Cortex of kidney (tissue), 1 donor: ENCODE measurements at places on chromosomes 7 and 10.

GRCh38 chr10:132413226-132414205, 16.5 kb downstream of the PWWP2B start:
- no peak for DNase-seq

- no peak for DNase-seq
Observed at GRCh38 chr7:148334959-148335577, 255.5 kb upstream of the C7orf33 start.

- no peak for DNase-seq
Observed at GRCh38 chr10:88792661-88793060, 9.9 kb upstream of the LIPM start.

GRCh38 chr10:125130916-125131315, 29.4 kb downstream of the CTBP2 start:
- DNase-seq = no peak

GRCh38 chr10:101291331-101292193, 62.3 kb upstream of the LBX1 start:
- no peak for DNase-seq

GRCh38 chr10:25683344-25683743, 250.7 kb upstream of the MYO3A start:
- no peak for DNase-seq

- no peak for DNase-seq
Observed at GRCh38 chr10:31508882-31509281, 189.9 kb downstream of the ZEB1 start.

- no peak for DNase-seq
Observed at GRCh38 chr10:130026670-130027456, 62.8 kb upstream of the EBF3 start.

DNA sequence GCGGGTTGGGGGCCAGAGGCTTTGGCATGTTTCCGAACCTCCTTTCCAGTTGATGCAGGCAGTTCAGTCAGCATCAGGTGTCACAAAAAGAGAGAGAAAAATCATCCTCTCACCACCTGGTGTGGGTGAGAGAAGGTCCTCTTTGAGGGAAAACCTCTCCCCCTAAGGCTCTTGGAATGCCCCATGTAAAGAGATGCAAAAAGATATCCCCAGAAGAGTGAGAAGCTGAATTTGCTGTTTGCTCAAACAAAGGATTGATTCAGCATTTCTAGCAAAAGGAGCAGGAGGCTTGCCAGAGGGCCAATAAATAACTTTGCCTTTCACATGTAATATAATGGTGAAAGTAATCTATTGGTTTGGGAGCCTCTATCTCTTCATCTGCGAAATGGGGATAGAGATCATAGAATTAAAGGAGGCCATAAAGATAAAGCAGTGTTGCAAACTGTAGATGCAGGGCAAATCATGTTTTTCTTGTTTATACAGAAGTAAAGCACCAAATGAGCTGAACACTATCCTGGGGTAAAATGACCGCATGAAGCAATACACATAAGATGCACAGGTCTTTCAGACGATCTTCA, 425.9 kb downstream of the LRMDA start:
- DNase-seq = no peak

GRCh38 chr7:105748701-105749100, 127.7 kb downstream of the ATXN7L1 start:
- DNase-seq = no peak

DNA sequence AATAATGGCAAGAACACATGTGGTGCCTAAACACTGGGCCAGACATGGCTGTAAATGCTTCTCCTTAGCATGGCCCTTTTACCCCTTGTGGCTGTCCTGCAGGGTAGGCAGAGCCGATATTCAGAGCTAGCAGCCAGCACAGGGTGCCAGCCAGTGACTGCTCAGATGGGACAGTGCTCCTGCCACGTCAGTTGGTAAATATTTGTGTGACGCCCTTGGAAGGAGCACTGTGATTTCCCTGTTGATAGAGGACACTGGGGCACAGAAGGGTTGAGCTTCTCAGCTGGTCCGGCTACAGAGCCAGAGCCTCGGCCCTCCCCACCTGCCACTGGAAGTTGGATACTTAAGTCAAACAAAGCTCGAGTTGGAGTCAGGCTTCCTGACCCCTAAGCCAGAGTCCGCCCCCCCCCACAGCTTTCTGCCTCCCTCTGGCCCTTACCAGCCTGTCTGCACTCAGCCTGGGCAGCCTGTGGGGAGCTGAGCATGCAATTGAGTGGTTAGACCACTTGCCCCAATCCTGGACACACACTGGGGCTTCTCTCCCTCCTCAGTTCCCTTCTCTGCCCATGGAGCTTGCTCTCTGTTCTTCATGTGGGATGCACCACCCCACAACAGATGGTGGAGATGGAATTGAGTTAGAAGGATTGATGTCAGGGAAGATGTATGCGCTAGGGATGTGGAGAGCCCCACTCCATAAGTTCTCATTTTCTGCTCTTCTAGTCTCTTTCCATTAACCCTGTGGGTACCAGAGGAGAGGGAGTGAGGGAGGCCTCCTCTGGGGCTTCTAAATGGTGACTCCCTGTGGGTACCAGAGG, 350.8 kb downstream of the PLXNA4 start:
- DNase-seq = no peak

GRCh38 chr7:68694656-68695055, 903.6 kb upstream of the AUTS2 start:
- no peak for DNase-seq

GRCh38 chr10:13920031-13920430, 333.3 kb downstream of the PRPF18 start:
- DNase-seq = no peak

- no peak for DNase-seq
Observed at GRCh38 chr10:4671451-4672145, 154.4 kb upstream of the AKR1E2 start.

DNA sequence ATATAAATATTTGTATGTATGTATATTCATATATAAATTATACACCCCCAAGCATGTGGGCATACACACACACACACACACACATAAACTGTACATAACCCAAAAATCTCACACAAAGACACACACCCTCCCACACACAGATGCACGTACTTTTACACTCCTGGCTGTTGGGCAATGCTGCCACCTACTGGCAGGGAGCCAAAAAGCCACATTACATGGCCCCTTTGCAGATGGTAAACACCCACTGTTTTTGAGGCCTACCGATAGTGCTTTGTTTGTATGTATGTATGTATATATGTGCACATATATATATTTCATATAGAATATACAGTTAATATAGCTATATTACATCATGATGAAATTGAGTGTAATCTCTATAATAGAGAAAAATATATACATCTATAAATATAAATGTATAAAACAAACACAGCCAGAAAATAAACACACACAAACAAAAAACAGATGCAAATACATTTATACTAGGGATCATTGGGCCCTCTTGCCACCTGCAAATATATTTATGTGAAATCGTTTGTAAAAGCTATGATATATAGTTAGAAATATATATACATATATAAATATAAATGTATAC, 120.1 kb upstream of the ACBD5 start:
- DNase-seq = no peak

- no peak for DNase-seq
Observed at GRCh38 chr7:37323966-37324365, 124.7 kb downstream of the ELMO1 start.

DNA sequence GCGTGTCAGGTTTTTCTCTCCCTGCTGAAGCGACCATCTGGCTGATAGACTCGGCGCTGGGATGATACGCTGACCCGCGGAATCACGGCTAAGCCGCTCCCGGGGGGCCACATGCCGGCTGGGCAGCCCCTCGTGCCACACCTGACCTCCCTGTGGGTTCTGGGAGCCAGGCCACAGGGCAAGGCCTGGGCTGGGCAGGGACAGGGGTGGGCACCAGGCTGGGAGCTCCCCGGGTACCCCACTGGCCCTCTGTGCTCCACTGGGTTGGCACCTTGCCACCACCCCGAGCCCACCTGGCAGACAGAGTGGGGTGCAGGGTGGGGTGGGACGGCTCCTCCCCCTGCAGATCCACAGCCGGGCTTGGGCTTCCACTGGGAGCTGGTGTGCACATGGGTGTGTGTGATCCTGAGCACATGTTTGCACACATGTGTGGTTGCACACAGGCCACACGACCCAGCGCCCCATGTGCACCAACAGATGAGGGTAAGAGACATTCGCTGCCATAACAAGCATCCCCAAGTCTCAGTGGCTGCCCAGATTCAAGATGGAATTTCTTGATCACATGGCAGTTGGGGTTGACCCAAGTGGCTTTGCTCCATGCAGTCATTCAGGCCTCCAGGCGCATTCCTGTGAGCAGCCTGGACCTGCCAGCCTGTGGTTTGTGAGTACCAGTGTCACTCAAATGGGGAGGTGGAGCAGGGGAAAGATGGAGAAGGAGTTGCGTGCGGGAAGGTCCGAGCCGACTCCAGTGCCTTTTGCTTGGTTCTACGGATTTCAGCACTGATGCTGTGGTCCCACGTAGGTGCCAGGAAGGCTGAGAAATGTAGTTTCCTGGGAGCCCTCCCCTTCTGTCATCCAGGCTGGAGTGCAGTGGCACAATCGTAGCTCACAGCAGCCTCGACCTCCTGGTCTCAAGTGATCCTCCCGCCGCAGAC, 79.7 kb downstream of the UNCX start:
- no peak for DNase-seq

GRCh38 chr7:33831389-33832141, 73.8 kb upstream of the BMPER start:
- no peak for DNase-seq

DNA sequence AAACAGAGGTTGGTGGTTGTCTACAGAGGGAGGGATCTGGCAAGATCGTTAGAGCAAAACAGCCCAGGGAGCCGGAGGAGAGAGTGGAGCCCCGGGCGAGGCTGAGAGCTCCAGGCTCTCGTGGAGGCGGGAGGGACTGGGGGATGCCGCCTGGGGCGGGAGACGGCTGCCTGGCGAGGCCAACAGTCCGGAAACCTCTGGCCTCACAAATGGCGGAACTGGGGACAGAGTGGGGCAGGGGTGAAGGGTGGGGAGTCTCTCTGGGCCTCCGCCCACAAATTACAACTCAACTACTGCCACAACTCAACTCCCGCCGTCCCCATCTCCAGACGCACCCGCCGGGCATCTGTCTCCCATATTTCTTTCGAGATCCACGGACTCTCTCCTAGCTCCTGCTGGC, 47.7 kb downstream of the CLEC2L start:
- DNase-seq = no peak

DNA sequence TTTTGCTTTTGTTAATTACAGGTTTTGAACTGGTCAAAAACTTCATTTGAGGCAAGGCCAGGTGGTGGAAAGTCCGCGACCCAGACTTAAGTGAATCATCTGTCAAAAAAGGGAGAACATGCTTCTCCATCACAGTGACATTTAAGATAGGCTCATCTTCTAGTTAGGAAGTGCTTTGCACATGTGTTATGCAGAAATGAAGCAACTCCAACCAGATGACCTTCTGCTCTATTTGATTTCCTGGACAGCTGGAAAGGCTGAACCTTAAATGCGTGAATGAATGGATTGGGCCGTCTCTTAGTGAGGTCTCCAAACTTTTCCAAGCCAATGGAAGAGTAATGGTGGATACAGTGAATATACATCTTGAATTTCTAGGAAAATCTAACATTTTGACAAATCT, 101.6 kb upstream of the FAM13C start:
- no peak for DNase-seq

DNA sequence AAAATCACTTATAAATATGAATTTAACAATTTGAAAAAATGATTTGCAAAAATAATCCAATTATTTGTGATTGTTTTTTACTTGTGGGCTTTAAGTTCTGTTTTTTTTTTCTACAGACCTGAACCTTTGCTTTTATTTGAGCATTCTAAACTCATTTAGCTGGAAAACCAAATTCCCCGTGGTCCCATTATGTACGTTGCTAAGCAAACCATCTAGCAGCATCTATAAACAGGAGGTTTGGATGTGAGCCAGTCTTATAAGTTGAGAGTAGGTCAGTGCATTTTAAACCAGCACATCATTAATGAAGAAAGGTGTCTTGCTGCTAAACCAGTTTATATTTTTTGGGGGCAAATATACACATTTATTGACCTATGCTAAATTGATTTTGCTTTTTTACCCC, 77.3 kb downstream of the LRRN3 start:
- DNase-seq = no peak

GRCh38 chr7:74627661-74628411, 29.7 kb upstream of the GTF2I start:
- no peak for DNase-seq

- DNase-seq = no peak
Observed at GRCh38 chr7:104371216-104371979, 43.0 kb downstream of the LHFPL3 start.

DNA sequence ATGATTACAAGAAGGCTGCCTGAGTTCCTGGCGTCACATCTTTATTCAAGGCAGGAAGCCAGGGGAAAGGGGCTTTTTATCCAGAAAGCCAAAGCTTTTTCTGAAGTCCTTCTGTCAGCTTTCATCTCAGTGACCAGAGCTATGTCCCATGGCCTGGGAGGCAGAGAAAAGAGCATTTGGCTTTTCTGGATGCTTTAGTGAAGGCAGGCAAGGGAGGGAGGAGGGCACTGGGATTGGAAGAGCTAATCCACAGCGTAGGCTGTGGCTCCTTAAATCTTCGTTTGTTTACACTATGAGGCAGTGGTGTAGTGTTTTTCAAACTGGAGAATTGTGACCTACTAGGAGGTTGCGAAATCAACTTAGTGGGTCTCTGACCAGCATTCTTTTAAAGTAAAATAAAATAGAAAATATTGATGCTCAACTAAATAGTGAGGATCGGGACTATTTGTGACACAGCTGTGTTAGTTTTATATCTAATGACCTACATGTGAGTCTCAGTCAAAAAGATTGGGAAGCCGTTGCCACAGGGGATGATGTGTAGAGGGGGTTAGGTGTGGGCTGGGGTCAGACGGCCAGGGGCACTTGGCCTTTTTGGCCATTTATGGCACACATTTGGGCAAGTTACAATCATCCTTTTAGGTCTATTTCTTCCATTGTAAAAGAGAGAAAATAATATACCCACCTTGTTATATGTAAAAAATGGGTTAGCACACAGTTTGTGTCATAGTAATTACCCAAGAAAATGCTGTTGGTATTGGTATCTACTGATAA, 14.1 kb downstream of the CRYGN start:
- DNase-seq = no peak

- no peak for DNase-seq
Observed at GRCh38 chr7:106895246-106895864, 30.3 kb downstream of the PIK3CG start.

DNA sequence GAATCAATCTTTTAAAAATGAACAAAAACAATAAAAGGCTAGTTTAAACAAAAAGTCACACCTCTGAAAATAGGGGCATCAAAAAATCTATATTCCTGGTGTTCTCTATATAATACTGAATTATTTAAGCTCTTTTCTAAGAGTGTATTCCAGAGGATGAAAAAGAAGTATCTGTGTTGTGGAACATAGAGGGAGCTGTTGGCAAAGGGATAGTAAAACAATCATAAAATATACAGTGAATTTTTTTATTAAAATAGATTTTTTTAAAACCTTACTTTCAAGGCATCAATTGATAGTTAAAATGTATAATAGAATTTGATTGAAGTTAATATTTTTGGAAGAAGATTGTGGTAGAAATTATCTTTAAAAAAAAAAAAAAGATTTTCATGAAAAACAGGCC, 1409.1 kb upstream of the CELF2 start:
- no peak for DNase-seq
